ENCODE measurements at places on chromosomes 7 and 10. TPM values are rescaled to one million over a fixed set of nuclear protein-coding genes. Genes with fewer than 3 reads are reported as not detected.

CDK6 gene
- total RNA-seq: 14.1 TPM

VIPR2 gene
- total RNA-seq: not detected

RGR gene
- not detected for total RNA-seq

SORCS3 gene
- not detected for total RNA-seq

ASNS gene
- total RNA-seq: 68.2 TPM

OLAH gene
- 0.20 TPM for total RNA-seq

AKR1C4 gene
- total RNA-seq: 0.30 TPM
